ENCODE measurements at places on chromosomes 2 and 18. TPM values are rescaled to one million over a fixed set of nuclear protein-coding genes. Genes with fewer than 3 reads are reported as not detected.

DNA sequence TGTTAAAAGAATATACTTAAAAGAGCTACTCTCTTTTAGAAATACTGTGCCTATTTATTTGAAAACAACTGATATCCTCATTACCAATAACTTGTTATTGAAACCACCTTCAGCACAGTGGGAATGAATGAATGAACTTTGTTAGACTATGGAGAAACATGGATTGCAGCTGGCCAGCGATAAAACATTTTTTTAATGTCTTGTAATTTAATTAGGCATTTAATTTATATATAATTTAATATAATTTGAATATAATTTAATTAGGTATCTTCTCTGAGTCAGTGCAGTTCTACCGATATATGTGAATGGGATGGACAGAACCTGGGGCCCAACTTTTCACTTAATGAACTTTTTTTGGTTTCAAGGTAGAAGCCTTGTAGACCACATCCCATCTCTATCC, 94.4 kb downstream of the KCTD18 start:
- no peak overlapping the region for H3K27ac ChIP-seq
- no peak for DNase-seq
- no peaks in the 10 kb centered on the region for H3K36me3 ChIP-seq
- H3K4me3 ChIP-seq = no peak overlapping the region
- no peaks in the 10 kb centered on the region for H3K27me3 ChIP-seq

DNA sequence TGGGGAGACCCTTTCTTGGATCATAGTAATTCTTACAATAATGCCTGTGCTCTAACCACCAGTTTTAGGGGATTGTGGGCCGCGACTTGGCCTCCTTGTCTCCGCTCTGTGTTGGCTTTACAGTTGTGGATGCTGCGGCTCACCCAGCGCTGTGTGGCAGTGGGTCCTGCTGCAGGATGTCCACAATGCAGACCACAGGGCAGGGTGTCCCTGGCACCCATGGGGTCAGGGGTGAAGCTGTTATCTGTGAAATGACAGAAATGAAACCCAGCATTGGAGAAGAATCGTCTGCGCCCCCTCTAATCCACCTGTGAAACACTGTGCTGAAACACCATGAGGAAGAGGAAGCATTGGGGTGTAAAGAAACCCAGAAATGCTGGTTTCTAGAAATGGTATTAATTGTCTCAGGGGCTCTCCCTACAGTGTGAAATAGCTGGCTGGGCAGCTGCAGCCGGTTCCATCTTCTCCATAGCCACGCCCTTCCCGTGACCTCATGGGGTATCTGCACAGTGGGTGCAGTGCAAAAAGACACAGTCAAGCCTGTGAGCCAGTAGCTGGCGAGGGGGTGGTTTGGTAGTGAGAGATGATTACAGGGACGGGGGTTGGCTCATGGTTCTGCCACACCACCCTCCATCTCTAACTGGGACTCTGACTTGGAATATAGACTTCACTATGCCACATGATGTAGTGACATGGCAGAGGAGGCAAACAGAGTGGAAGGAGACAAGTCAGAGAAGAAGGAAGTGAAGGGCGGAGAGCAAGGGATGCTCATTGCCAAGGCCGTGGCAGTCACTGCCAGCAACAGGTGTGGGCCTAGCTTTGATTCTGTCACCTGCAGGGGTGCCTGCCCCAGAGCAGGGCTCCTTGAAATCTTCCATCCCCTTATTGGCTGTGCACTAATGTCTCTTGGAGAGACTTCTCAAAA, 16.2 kb downstream of the INPP4A start:
- DNase-seq = no peak
- no peak overlapping the region for H3K4me3 ChIP-seq
- no peaks in the 10 kb centered on the region for H3K27me3 ChIP-seq

GRCh38 chr2:126085011-126085795, 570.8 kb upstream of the GYPC start:
- no peaks in the 10 kb centered on the region for H3K36me3 ChIP-seq
- no peaks in the 10 kb centered on the region for H3K4me1 ChIP-seq
- no peak overlapping the region for H3K4me3 ChIP-seq

GRCh38 chr2:10619643-10620042, 70.1 kb downstream of the NOL10 start:
- no peak overlapping the region for H3K27ac ChIP-seq
- no peak overlapping the region for H3K4me3 ChIP-seq
- no peak for DNase-seq
- no peaks in the 10 kb centered on the region for H3K4me1 ChIP-seq
- no peaks in the 10 kb centered on the region for H3K36me3 ChIP-seq
- no peaks in the 10 kb centered on the region for H3K27me3 ChIP-seq

GRCh38 chr2:177574356-177574755, 181.8 kb downstream of the AGPS start:
- H3K27me3 ChIP-seq = no peaks in the 10 kb centered on the region
- no peak for DNase-seq
- no peak overlapping the region for H3K27ac ChIP-seq
- H3K4me1 ChIP-seq = no peaks in the 10 kb centered on the region
- H3K4me3 ChIP-seq = no peak overlapping the region

DNA sequence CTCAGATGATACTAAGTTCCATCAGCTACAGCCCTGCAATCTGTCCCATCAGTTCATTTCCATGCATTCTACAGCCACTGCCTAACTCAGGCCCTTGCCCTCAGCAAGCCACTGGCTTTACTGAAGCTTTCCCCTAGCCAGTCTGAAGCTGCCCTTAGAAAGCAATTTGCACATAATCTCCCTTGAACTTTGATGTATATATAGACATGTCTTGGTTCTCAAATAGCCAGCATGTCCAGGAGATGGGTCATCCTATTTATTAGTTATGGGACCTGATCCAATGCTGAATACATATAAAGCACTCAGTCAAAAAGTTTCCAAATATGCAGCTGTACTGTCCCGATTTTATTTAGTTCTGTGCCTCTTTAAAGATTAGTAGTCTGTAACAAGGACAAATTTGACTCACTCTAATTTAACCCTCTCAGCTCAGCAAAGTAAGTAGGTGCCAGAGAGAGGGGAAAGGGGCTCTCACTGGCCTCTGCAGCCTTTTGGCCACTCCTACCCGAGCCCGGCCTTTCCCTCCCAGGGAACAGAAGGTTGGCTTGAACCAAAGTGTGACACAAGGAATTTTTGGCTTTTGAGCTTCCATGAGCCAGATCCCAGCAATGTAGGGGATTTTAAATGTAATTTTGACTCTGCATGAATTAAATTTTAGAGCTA, 70.7 kb downstream of the CCDC93 start:
- H3K27me3 ChIP-seq = no peaks in the 10 kb centered on the region
- DNase-seq = no peak
- no peak overlapping the region for H3K27ac ChIP-seq
- no peaks in the 10 kb centered on the region for H3K36me3 ChIP-seq

DNA sequence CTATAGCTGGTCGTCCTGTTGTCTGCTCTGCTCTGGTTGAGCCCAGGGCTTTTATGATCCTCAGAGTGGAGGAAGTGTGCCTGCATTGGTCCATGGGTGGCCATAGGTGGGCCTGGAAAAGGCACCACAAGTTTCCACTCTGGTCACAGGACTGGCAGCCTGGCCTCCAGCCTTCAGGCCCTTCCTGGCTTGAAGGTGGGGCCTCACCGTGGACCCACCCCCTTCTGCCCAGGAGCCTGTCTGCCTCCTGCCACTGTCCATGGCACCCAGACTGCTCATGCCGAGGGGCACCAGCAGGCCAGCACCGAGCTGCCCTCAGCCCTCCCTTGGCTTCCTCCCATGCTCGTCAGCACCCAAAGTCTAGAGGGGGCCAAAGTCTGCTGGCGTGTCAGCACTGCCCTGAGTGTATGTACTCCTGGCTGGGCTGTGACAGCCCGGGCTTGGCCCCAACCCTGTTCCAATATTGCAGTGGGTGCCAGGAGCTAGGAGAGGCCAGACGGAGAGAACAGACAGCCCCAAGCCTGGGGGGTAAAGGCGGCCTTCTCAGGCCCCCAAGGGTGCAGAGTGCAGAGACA, 529.4 kb downstream of the DCC start:
- H3K4me1 ChIP-seq = no peaks in the 10 kb centered on the region
- H3K4me3 ChIP-seq = no peak overlapping the region
- H3K36me3 ChIP-seq = no peaks in the 10 kb centered on the region
- H3K27me3 ChIP-seq = no peaks in the 10 kb centered on the region
- DNase-seq = no peak
- H3K27ac ChIP-seq = no peak overlapping the region

The CYP1B1 gene
- 29.1 TPM for total RNA-seq
